ENCODE measurements at places on chromosomes 11 and 22.
A peak's percentile ranks its signal among the peaks of the same experiment; 100 is the strongest.

DNA sequence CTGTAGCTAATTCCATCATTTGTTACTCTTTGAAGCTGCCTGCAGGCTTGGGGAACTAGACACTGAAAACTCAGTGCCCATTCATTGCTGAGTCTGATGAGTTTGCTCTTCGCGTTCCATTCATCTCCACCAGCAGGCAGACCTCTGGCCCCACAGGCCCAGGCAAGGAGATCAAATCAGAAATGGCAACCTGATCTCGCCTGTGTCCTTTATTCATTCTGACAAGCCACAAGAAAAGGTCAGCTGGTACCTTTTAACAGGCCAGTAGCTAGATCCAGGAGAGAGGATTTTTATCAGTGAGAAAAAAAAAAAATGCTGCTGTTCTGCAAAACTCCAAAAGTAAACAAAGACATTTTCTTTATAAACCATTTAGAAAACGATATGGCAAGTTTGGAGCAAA lies 742.5 kb downstream of the ETS1 start:
- no peak for DNase-seq

- peak; percentile 42 for DNase-seq
Measured at GRCh38 chr11:114340311-114341131, 44.3 kb downstream of the NNMT start.

DNA sequence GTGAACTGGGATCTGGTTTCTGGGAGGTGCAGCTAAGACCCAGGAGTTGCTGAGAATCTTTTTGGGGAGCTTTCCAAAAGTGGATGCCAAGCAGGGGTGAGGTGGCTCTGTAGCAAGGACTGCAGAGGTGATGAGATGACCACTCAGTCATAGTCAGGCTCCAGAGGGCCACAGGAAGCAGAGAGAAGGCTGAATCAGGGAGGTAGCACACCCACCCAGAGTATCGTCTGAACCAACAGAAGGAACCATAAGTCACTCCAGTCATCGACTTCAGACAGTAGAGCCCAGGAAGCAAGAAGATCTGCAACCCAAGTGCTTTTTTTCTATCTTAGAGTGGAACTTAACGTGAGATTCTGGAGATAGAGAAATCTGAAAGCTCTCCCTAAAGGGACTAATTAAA lies 335.7 kb upstream of the MPPED2 start:
- no peak for DNase-seq

GRCh38 chr11:73585834-73586575 lies 11.9 kb downstream of the FAM168A start:
- DNase-seq = no peak

DNA sequence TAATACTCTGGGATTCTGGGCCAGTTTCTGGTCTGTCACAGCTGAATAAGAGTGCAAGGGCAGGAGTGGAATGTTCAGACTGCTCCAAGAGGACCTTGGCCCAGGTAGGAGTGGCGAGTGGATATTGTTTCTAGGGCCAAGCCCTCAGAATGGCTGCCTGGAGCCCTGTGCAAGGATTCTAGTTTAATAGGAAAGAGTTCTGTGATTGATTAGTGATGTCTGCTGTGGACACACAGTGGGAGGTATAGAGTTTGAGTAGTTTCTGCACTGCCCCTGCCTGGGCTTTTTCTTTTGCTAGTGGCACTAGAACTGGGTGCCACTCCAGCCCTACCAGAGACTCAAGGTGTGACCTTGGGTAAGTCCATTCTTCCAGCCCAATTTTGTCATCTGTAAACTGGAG lies 9.7 kb upstream of the MPPED1 start:
- no peak for DNase-seq

DNA sequence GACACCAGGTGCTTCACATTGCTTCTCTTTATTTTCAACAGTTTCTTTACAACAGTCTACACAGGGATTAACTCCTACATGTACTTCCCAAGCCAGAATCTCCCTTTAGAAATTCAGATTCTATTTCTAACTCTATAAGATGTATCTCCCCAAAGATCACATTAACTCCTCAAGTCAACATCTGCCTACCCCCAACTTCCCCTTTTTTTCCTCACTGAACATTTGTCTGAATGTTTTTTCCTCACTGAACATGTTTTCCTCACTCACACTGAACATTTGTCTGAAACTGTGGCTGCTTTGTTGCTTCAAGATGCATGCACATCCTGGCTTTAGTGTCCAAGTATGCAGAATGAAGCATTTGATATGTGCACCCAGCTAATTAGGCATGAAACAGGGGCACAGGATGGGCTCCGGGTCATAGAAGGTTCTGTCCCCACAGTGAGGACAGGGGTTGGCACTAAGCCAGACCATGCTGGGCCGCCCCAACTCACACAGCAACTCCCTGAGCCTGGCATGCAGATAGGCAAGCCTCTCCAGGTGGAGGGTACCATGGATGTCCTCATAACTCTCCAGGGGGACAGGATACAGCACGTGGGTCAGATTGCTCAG lies 11.3 kb downstream of the PRAME start:
- no peak for DNase-seq

- no peak for DNase-seq
Measured at GRCh38 chr22:38781033-38781432, 12.9 kb downstream of the DNAL4 start.

Measured in WERI-Rb-1 (cell line).